SK-N-SH treated with all-trans-retinoic acid at 6 μM for 48 hours (cell line): ENCODE measurements at places on chromosomes 2 and 18.

GRCh38 chr18:58882686-58883085 lies 18.0 kb downstream of the ZNF532 start:
- no peak for ATAC-seq

- no peak for ATAC-seq
Observed at GRCh38 chr2:127874378-127875269, 11.1 kb downstream of the AMMECR1L start.

DNA sequence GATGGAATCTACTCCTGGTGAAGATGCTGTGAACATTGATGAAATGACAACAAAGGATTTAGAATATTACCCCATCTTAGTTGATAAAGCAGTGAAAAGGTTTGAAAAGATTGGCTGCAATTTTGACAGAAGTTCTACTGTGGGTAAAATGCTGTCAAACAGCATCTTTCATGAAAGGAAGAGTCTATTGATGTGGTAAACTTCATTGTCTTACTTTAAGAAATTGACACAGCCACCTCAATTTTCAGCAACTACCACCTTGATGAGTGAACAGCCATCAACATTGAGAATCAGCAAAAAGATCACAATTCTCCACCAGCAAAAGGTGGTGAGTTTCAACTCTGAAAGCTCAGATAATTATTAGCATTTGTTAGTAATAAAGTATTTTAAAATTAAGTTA lies 310.3 kb upstream of the RBMS1 start:
- ATAC-seq: no peak

GRCh38 chr2:238710032-238710735 lies 137.7 kb upstream of the TWIST2 start:
- ATAC-seq: no peak

DNA sequence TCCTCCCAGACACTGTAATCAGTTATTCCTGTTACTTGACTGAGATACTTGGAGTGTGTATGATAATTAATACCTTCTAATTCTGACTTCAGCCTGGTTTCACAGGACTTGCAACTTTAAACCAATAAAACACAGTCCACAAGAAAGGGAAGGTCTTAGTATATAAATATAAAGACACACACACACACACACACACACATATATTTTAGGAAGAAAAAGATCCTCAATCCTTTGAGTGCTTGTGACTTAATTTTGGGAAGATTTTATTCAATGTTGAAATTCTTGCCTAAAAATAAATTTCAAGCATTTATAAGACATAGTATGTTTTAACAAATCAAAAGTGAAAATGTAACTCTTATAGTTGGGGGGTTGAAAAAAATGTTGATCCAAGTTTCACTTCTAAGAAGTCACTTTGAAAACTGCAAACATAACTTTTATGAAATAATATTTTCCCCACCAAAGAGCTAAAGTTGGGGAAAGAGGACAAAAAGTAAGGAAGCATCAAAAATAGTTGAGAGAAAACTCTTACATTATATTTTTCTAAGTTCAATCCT lies 824 bp upstream of the VPS54 start:
- peak; percentile 7 for ATAC-seq
